Muscle of leg (tissue), 16 donors: ENCODE measurements at places on chromosomes 3 and 15. TPM values are rescaled to one million over a fixed set of nuclear protein-coding genes. Genes with fewer than 3 reads are reported as not detected.

DNA sequence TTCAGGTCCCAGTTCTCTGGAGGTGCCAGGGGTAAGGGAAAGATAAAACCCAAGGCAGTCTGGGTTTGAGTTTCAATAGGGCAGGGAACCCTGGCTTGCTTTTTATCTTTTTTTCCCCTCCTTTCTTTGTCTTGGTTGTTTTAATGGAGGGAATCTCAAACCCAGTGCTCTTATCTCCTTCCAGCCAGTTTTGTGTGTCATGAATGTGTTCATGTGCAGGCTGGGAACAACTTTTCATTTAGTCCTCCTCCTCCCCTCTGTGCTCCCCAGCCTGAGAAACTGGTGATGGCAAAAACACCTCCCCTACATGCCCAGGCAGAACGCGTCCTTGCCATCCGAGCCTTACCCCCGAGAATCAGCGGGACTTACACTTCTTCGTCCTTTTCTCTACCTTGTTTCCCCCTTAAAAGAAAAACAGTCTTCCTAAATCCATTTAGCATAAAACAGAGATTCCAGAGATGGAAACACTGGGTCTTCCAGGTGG, 10.9 kb downstream of the SEMA3G start:
- no peaks in the 10 kb centered on the region for H3K27me3 ChIP-seq
- DNase-seq: no peak
- no peaks in the 10 kb centered on the region for H3K36me3 ChIP-seq
- H3K4me3 ChIP-seq: no peak overlapping the region
- peak overlapping the region; percentile 79 for H3K27ac ChIP-seq
- H3K4me1 ChIP-seq: peaks cover 83% of the 10 kb centered on the region

Gene TRPM1
- not detected for total RNA-seq

Gene AP4E1
- 6.9 TPM for total RNA-seq

Gene TTLL13
- total RNA-seq: 0.09 TPM

Gene ARL8B
- 26.7 TPM for total RNA-seq

DNA sequence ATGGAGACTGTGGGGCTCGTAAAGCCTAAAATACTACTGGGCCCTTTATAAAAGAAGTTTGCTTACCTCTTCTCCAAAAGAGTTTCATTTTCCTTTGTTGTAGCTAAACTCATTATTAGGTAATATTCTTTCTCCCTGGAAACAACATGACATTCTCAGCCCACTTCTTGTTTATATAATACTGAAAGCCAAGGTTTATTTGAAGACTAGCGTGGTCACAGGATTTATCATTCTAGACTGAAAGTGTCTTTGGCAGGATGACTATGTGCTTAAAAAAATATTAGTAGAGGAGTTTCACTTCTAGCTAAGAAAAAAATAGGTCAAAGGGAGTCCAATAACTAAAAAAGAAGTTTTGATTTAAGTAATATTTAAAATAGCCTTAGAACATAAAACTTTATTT, 1085.2 kb upstream of the CADM2 start:
- no peak overlapping the region for H3K27ac ChIP-seq
- no peaks in the 10 kb centered on the region for H3K36me3 ChIP-seq
- peaks cover 3% of the 10 kb centered on the region for H3K4me1 ChIP-seq

DNA sequence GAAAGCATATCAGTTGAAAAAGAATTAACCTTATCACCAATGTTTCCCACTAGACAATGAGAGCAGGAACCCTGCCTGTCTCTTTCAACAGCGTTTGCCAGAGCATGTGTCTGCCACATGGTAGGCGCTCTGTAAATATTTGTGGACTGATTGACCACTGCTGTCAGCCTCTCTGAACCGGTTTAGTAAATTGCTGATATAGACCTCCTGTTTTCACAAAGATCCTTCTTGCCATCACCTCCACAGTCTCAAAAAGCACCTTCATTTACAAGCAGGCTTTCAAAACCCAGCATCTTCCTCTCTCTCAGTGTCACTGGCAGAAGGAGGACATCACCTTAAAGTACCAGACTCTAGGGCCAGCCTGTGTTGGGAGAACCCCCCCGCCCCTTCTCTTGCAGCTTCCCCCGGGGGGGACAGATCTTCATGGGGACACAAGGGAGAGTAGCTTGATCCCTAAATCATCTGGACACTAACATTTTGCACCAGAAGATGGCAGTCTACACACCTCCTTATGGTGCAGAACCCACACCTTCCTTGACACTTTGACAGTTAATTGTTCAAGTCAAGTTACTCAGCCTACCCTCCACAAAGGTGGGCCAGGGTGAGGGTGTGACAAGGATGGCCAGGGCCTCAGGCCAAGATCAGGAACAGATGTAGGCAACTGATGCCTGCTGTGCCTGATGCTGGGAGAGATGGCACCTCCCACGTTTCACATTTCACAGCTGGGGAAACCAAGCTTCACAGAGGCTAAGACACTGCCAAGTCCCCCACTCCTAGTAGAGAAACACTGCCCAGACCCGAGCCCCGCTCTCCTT, 37.8 kb upstream of the USP3 start:
- no peaks in the 10 kb centered on the region for H3K36me3 ChIP-seq
- no peak overlapping the region for H3K4me3 ChIP-seq
- peaks cover 31% of the 10 kb centered on the region for H3K4me1 ChIP-seq
- H3K27ac ChIP-seq: no peak overlapping the region
- no peaks in the 10 kb centered on the region for H3K27me3 ChIP-seq

- no peak overlapping the region for H3K4me3 ChIP-seq
- H3K36me3 ChIP-seq: no peaks in the 10 kb centered on the region
- no peak overlapping the region for H3K27ac ChIP-seq
- DNase-seq: no peak
- H3K27me3 ChIP-seq: no peaks in the 10 kb centered on the region
Observed at GRCh38 chr3:40961104-40961857, 238.0 kb upstream of the CTNNB1 start.
